ENCODE measurements at places on chromosomes 2 and 18.

DNA sequence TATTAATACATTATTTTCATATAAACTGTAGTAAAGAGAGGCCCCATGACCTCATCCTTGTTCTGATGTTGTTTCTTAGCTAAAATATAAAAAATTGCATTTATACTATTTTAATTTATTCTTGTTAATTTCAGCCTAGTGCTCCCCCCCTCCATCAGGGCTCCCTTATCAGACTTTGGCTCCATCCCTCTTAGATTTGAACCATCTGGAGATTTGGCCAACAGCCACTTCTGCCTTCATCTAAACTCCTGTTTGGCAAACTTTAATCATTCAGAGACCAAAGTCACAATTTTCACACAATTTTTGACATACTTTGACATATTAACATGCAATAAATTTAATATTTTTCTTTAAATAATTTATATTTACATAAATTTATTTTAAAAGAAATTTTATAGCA is 569.3 kb downstream of the TDRD15 start:
- DNase-seq = no peak

DNA sequence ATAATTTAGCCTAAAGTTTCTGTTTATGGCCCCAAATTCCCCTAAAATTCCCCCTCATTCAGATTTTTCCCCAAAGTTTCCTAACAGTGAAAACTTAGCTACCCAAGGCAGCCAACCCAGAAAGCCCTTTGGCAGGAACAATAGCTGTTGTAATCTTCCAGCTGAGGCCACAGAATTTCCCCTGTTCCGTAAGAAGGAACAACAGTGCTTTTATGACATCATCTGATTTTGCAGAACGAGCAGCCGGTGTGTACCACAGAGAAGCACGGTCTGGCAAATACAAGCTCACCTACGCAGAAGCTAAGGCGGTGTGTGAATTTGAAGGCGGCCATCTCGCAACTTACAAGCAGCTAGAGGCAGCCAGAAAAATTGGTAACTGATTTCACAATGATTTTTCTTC is 6.3 kb downstream of the TNFAIP6 start:
- no peak for DNase-seq

DNA sequence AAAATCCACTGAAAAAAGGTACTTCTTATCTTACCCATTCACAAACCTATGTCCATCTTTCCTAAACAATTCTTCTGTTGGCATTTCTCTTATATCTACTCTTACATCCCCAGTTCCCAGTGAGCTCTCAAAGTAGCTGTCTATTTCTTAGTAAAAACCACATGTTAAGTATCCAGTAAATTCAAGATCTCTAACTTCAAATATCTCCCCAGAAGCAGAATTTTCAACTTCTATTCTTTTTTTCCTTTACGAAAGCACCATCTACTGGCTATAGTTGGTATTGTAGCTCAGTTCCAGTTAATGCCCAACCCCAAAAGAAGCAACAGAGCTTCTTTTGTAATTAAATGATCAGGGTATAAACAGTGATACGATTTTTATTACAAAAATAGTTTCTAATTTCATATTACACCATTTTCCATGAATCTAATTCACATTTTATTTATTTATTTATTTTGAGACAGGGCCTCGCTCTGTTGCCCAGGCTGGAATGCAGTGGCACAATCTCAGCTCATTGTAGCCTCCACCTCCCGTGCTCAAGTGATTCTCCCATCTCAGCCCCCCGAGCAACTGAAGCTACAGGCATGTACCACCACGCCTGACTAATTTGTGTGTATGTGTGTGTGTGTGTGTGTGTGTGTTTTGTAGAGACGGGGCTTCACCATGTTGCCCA is 28.5 kb downstream of the HRH4 start:
- DNase-seq = no peak

GRCh38 chr2:111624411-111625156 is 259.4 kb downstream of the ANAPC1 start:
- no peak for DNase-seq

DNA sequence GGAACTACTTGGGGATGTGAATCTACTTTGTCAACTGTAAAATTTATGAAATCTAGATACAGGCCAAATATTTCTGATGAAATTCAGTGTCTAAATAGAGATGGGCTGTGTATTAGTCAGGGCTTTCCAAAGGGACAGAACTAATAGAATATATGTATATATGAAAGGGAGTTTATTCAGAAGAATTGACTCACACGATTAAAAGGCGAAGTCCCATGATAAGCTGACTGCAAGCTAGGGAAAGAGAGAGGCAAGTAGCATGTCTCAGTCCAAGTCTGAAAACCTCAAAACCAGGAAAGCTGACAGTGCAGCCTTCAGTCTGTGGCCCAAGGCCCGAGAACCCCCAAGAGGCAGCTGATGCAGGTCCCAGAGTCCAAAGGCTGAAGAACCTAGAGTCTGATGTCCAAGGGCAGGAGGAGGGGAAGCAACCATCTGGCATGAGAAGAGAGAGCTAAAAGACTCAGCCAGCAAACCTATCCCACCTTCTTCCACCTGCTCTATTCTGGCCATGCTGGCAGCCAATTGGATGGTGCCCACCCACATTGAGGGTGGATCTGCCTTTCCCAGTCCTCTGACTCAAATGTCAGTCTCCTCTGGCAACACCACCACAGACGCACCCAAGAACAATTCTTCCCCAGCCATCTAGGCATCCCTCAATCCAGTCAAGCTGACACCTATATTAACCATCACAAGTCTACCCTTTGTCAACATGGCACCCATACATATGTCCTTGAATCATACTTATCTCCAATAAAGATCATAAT is 29.3 kb upstream of the MEX3C start:
- DNase-seq = no peak

GRCh38 chr2:121804340-121804739 is 48.9 kb downstream of the TSN start:
- DNase-seq = no peak

DNA sequence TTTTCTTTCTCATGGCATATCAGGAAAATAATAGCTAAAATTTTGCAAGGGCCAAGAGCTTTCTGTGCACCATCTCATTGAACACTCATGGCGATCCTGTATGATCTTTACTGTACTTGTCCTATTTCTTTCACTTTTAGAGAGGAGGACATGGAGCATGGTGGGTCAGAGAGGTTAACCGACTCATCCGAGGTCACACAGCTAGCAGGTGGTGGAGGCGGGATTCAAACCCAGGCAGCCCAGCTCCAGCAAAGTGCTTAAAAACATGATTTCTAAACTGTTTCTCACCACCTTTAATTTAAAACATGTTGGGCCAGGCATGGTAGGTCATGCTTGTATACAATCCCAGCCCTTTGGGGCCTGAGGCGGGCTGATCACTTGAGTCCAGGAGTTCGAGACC is 6.4 kb downstream of the NGEF start:
- DNase-seq = no peak

DNA sequence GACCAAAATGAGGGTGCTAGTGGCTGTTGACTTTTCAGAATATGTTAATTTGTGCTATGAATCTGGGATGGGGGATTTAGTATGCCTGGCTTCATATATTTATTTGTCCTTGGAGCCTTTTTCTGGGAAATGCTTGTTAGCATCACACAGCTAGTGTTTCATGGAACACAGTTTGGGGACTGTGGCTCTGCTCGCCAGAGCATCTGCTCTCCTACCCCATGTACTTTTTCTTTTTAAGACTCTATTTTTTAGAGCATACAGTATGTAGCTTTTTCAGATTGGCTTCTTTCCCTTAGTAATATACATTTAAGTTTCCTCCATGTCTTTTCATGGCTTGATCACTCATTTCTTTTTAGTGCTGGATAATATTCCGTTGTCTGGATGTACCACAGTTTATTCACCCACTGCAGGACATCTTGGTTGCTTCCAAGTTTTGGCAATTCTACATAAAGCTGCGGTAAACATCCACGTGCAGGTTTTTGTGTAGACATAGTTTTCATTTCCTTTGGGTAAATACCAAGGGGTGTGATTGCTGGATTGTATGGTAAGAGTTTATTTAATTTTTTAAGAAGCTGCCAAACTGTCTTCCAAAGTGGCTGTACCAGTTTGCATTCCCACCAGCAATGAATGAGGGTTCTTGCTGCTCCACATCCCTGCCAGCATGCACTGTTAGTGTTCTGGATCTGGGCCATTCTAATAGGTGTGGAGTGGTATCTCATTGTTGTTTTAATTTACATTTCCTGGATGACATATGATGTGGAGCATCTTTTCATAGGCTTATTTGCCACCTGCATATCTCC is 44.1 kb downstream of the EFR3B start:
- no peak for DNase-seq

GRCh38 chr2:168354499-168354898 is 101.6 kb upstream of the CERS6 start:
- no peak for DNase-seq

- no peak for DNase-seq
Observed at GRCh38 chr2:234251326-234252271, 201.1 kb downstream of the SPP2 start.

DNA sequence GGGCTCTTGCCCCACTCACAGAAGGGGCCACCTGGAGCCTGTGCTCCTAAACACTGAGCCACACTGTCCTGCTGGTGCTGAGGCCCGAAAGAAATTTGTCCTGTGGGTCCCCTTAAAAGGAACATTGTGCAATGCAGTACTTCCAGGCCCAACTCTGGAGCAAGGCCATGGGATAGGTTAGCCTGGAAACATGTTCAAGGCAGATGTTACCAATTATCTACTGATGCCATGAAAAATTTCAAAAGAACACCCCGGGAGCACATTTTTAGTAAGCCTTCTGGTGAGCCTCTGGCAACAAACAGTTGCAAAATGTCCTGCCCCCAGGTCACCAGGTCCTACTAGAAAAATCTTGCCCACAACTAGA is 12.3 kb upstream of the PTMA start:
- no peak for DNase-seq

- DNase-seq = no peak
Observed at GRCh38 chr2:28692411-28692810, 59.2 kb upstream of the PPP1CB start.

GRCh38 chr2:53312181-53312580 is 455.4 kb upstream of the CHAC2 start:
- DNase-seq = no peak

DNA sequence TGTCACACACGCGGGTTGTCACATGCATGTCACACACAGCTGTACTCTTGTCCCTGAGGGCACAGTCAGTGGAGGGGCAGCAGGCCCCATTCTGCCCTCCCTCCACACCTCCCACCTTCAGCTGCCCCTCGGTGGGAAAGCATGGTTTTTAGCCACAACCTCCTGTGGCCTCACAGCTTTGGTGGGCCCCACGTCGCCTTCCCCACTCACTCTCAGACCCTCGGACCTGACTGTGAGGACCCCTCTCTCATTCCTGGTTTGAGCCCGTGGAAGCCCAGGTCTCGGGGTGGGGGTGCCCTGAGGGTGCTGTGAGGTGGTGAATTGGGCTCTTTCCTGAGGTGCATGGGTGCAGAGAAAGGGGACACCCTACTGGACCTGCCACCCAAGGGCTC is 19.9 kb downstream of the KCNG2 start:
- DNase-seq = no peak
